ENCODE measurements at places on chromosomes 4 and X.

- no peak for DNase-seq
Measured at GRCh38 chrX:47497271-47497888, 14.4 kb upstream of the ZNF41 start.

DNA sequence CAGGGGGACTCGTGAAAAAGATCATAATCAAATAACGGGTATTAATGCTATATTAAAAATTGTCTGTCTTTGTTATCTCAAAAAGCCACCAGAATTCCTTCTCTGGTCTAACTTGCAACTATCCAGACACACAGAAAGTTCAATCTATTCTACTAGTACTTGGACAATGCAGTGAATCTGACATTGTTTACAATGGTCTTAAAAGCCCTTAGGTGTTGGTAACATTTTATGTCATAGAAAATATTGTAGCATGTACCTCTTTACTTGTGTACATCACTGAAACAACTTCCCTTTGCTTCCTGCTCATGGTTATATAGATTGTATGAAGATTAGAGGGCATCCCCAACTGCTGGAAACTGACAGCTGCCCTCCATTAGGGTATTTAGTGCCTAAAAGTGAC is 71.1 kb upstream of the PPP3CA start:
- DNase-seq = no peak

DNA sequence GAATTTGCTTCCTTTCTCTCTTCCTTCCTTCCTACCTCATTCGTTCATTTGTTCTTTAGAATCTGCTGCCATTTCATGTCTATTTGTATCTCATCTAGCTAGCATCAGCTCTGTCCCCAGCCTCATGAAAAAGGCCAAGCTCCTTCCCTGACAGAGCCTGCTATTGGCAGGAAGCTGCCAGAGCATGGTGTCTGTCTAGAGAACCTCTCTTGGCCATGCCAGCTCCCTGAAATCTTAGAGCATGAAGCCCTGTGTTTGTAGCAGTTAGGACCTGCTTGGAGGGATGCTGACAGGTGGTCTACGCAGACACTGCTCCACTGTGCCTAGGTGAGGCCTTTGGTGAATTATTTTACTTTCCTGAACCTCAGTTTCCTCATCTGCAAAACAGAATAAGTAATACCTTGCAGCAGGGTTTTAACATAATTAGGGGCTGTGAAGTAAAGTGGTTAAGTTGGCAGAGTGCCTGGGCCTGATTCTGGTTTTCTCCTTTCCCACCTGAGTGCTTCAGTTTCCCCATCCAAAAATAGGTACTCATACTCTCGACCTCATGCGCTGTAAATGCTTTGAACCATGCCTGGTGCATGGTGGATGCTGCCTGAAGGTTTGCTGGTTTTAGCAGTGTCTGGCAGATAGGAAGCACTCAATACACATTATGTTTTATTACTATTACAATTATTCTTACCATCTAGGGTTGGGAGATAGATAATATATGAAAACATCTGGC is 4.7 kb downstream of the PTTG2 start:
- no peak for DNase-seq

- no peak for DNase-seq
Measured at GRCh38 chr4:85793233-85793585, 318.3 kb downstream of the ARHGAP24 start.

DNA sequence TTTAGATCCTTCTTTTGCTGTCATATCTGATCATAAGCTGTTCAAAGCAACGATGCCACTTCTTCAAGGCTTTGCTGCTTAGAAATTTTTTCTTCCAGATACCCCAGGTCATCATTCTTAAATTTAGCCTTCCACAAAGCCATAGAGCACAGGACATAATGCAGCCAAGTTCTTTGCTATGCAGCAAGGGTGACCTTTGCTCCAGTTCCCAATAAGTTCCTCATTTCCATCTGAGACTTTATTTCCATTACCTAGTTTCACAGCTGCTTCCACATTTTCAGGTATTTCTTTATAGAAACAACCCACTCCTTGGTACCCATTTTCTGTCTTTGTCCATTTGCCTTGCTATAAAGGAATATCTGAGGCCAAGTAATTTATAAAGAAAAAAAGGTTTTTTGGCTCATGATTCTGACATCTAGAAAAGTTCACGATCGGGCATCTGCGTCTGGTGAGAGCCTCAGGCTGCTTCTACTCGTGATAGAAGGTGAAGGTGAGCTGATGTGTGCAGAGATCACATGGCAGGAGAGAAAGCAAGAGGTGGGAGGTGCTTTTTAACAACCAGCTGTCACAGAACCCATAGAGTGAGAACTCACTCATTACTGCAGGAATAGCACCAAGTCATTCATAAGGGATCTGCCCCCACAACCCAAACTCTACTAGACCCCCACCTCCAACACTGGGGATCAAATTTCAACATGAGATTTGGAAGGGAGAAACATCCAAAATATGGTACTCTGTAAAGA is 11.8 kb upstream of the TASL start:
- DNase-seq = no peak

DNA sequence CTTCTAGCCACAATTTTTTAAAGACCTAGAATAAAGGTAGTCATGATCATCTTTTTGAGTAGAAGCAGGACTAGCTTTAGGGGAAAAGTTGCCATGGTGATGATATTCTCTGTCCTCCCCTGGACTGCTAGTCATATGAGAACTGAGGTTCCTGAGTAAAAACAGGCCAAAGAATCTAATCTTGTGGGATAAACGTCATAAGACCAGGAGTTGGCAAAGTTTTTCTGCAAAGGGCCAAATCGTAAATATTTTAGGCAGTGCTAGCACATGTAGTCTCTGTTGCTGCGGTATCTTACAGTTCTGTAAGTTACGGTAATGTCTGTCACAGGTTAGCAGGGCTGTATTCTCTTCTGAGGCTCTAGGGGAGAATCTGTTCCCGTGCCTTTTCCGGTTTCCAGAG is 3.4 kb downstream of the PRPS2 start:
- DNase-seq = no peak

DNA sequence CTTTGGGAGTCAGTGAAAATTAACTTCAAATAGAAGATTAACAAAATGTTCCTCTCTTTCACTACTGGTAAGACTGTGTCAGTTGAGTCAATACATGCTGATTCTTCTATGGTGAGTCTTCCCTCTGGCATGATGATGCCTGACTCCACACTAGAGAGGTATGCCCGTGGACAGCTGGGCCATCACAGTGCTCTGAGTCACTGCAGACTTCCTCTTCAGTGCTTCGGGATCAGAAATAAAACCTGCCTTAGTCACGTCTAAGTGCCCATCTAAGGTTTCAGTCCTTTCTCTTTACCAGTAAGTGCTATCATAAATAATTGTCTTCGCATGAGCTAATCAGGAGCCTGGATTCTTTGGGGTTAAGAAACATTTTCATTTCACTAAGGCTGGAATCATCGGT is 1.6 kb upstream of the ASB5 start:
- DNase-seq = no peak

DNA sequence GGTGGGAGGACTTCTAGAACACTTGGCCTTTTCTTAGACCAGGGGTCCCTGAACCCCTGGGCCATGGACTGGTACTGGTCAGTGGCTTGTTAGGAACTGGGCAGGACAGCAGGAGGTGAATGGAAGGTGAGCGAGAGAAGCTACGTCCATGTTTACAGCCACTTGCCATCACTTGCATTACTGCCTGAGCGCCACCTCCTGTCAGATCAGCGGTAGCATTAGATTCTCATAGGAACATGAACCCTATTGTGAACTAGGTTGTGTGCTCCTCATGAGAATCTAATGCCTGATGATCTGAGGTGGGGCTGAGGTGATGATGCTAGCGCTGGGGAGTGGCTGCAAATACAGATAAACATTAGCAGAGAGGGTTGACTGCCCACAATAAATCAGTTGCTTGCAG is 100.9 kb upstream of the IGFBP7 start:
- DNase-seq = no peak

GRCh38 chrX:19842542-19842941 is 44.9 kb downstream of the SH3KBP1 start:
- no peak for DNase-seq

All from NCI-H187 treated with DMSO at 0.1 percent for 48 hours (cell line).